ENCODE measurements at places on chromosomes 6 and 20.

DNA sequence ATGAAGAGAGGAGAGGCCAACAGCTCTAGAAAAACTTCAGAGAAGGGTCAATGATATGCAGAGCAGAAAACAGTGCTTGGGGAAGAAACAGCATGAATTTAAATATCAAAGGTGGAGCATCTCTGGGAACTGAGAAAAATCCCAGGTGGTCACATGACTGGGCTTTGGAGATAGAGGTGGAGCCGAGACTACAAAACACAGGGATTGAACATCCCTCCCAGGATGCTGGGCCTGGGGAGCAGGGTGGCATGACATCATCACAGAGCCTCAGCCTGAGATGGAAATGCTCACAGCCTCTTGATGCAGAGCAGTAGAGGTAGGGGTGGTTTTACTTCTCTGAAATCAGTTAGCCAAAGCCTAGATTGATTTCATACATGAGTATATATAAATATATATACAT is 529.5 kb downstream of the PRKN start:
- no peak for DNase-seq

DNA sequence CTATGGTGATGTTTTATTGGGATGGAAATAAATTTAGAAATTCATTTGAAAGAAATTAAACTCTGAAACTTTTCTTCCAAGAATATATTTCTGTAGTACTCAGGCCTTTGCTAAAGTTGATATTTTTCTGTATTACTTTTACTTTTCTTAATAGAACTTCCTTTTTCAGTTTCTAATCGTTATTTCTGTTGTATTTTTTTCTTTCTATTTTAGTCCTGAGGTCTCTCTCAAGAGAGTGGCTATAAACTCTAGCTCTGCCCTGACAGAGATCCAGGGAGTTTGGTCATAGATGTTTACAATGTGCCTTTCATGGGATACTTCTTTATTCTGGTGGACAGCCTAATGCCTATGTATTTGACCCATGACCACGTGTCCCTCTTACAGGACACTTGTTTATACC is 51.0 kb downstream of the OR2B6 start:
- no peak for DNase-seq

DNA sequence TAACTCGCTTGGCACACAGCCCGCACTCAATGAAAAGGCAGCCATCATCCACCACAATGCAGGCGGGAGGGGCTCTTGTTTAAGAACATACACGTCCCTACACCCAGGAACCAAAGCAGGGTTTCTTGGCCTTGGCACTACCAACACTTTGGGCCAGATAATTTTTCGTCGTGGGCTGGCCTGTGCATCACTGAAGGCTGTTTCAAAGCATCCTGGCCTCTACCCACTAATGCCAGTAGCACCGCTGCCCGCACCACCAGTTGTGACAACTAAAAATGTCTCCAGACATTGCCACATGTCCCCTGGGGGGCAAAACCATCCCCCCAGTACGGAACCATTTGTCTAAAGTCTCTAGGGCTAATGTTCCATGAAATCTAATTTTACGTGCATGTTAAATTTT is 13.0 kb downstream of the UQCC2 start:
- no peak for DNase-seq

DNA sequence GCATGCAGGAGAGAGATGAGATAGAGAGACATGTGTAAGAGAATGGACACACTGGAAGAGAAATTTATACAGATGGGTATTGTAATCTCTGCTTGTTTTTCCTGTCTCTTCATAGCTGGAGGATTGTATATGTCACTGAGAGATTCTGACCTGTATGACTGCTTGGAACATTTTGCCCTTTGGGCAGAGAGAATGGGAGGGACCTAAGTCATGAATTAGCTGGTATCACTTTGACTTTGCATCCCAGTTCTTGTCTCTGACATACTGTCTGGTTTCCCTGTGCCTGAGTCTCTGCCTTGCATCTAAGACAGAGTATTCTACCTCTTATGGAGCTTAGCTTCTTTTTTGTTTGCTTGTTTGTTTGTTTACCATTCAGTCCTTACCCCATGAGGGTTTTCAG is 37.0 kb upstream of the ASCC3 start:
- no peak for DNase-seq

DNA sequence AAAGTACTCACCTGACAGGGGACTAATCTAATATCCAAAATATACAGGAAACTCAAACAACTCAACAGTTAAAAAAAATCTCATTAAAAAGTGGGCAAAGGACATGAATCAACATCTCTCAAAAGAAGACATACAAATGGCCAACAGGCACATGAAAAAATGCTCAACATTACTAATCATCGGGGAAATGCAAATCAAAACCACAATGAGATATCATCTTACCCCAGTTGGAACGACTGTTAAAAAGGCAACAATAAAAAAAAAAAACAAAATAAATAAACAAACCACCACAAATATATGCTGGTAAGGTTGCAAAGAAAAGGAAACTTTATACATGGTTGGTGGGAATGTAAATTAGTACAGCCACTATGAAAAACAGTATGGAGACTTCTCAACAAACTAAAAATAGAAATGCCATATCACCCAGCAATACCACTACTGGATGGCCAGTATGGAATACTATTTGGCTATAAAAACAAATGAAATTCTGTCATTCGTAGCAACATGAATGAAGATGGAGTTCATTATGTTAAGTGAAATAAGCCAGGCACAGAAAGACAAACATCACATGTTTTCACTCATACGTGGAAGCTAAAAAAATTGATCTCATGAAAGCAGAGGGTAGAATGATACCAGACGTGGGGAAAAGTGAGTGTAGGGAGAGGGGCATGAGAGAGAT is 6.6 kb downstream of the SIRPB2 start:
- DNase-seq: no peak

DNA sequence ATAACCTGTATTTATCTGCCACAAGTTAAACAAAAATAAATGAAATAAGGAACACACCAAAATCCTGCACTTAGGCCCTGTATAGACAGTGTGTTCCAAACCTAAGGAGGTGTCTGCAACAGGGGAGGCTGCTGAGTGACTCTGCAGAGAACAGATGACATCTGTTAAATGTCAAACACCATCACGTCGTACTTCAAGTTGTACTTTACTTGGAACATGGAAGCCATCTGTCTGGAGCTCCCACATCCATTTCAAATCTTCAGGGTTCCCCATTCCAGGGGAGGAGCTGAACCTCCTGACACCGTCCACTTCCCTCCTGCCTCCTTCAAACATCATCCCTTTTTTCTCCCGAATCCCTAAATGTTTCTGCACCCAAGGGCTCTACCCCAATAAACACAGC is 1.8 kb upstream of the MAP7 start:
- no peak for DNase-seq

DNA sequence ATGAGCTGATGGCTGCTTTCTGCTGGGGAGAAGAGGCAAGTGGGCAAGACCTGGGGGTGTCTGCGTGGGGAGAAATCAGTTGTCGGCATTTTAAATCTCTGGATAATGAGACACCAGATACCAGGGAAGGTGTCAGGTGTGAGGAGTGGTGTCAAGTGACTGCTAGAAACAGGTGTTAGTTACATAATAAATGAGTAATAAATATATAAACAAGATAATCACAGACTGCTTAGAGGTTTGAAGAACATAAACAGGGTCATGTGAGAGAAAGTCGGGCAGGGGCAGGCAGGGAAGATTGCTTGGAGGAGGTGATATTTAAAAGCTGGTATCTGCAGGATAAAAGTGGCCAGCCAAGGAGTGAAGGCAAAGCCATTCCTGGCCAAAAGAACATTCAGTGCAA is 87.2 kb upstream of the RIN2 start:
- peak; percentile 60 for DNase-seq

- DNase-seq: no peak
These were observed 4.9 kb downstream of the MYL9 start for GRCh38 chr20:36546111-36546736.
